ENCODE measurements at places on chromosomes 16 and 17. TPM values are rescaled to one million over a fixed set of nuclear protein-coding genes. Genes with fewer than 3 reads are reported as not detected.
A peak's percentile ranks its signal among the peaks of the same experiment; 100 is the strongest.

DNA sequence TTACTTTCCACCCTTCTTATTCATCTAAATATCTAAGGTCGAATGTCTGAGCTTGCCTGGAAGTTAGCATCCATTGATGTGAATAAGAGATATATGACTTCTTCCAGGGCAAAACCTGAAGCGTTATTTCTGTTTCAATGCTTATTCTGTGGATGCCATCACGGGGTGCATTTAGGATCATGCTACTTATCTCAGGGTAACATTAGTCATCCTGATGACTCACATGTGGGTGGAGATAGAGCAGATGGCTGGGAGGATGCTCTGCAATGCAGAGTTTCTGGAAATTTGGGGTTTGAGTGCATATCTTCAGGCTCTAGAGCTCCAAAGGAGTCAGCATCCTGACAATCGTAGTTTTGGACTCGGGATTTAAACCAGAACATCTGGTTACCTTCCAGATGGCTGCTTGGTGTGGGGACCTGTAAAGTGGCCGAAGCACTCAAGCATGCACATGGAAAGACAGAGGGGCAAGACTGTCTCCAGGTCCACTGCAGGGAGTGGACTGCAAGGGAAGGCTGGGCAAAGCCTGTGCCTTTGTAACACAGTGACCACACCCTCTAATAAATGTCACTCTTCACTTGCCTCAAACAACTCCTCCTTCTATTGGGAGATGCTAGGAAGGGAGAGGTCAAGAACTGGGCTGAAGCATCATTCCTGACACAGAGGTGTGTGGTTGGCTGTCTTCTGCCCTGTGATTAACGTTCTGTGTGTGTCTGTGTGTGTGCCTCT is 175.2 kb upstream of the SALL1 start:
- no peaks in the 10 kb centered on the region for H3K27me3 ChIP-seq
- no peak for DNase-seq
- H3K27ac ChIP-seq = no peak overlapping the region
- H3K4me1 ChIP-seq = no peaks in the 10 kb centered on the region
- no peaks in the 10 kb centered on the region for H3K36me3 ChIP-seq

- no peaks in the 10 kb centered on the region for H3K27me3 ChIP-seq
- no peak for DNase-seq
- H3K27ac ChIP-seq = no peak overlapping the region
- H3K4me3 ChIP-seq = no peak overlapping the region
- no peaks in the 10 kb centered on the region for H3K36me3 ChIP-seq
- H3K4me1 ChIP-seq = no peaks in the 10 kb centered on the region
Observed at GRCh38 chr17:5527601-5528250, 41.4 kb downstream of the MIS12 start.

DNA sequence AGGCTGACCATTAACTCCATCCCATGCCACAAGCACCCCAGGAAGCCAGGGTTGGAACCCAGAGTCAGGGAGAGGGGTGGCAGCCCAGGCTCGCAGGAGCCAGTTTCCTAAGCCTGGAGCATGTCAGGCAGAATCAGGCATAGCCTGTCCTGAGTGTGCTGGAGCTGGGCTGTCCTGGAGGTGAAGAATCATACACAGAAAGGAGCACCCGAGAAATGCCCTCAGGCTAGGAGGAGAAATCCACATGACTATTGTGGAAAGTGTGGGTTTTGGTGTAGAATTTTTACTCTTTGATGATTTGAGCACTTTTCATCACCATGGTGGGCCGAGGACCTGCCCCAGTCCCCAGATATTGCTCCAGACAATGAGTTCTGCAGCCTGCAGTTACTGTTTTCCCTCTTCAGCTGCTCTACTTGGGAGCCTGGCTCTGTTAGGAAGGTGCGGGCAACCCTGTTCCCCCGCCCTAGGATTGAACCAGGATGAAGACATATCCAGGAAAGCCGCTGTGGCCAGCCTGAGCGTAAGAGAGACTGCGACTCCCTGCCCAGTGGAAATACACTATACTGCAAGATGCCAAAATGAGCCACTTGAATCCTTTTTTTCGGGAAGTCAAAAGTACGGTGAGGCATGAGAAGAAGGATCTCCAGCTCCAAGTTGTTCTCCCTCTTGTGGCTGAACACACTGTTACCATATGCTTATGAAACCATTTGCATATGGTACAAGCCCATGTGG is 29.0 kb upstream of the HEATR6 start:
- H3K36me3 ChIP-seq = no peaks in the 10 kb centered on the region
- H3K27me3 ChIP-seq = no peaks in the 10 kb centered on the region
- H3K4me3 ChIP-seq = no peak overlapping the region
- no peak overlapping the region for H3K27ac ChIP-seq
- no peaks in the 10 kb centered on the region for H3K4me1 ChIP-seq

GRCh38 chr17:7281953-7282751 is 634 bp downstream of the SLC2A4 start:
- H3K4me3 ChIP-seq = peak overlapping the region; percentile 25
- H3K27ac ChIP-seq = no peak overlapping the region
- no peaks in the 10 kb centered on the region for H3K36me3 ChIP-seq
- no peaks in the 10 kb centered on the region for H3K27me3 ChIP-seq
- DNase-seq = peak; percentile 71

- no peak overlapping the region for H3K4me3 ChIP-seq
- no peak overlapping the region for H3K27ac ChIP-seq
- no peaks in the 10 kb centered on the region for H3K4me1 ChIP-seq
- DNase-seq = no peak
Observed at GRCh38 chr16:17497648-17498047, 26.9 kb upstream of the XYLT1 start.

GRCh38 chr16:5621826-5622225 is 524.2 kb upstream of the EEF2KMT start:
- H3K27me3 ChIP-seq = peaks cover 2% of the 10 kb centered on the region
- H3K27ac ChIP-seq = no peak overlapping the region
- DNase-seq = no peak
- H3K4me1 ChIP-seq = no peaks in the 10 kb centered on the region
- no peaks in the 10 kb centered on the region for H3K36me3 ChIP-seq
- no peak overlapping the region for H3K4me3 ChIP-seq

GRCh38 chr16:86883583-86884389 is 305.4 kb downstream of the FOXL1 start:
- no peaks in the 10 kb centered on the region for H3K4me1 ChIP-seq
- H3K27ac ChIP-seq = no peak overlapping the region
- no peak overlapping the region for H3K4me3 ChIP-seq
- no peaks in the 10 kb centered on the region for H3K36me3 ChIP-seq
- DNase-seq = no peak
- H3K27me3 ChIP-seq = no peaks in the 10 kb centered on the region

GRCh38 chr17:79340333-79341221 is 266.0 kb downstream of the ENGASE start:
- H3K4me1 ChIP-seq = no peaks in the 10 kb centered on the region
- no peaks in the 10 kb centered on the region for H3K36me3 ChIP-seq
- H3K27ac ChIP-seq = no peak overlapping the region
- peaks cover 4% of the 10 kb centered on the region for H3K27me3 ChIP-seq
- H3K4me3 ChIP-seq = no peak overlapping the region

- no peak overlapping the region for H3K4me3 ChIP-seq
- no peak for DNase-seq
- H3K36me3 ChIP-seq = no peaks in the 10 kb centered on the region
- H3K27me3 ChIP-seq = no peaks in the 10 kb centered on the region
- H3K27ac ChIP-seq = no peak overlapping the region
- H3K4me1 ChIP-seq = no peaks in the 10 kb centered on the region
Observed at GRCh38 chr17:16916557-16916920, 55.4 kb downstream of the TNFRSF13B start.

DNA sequence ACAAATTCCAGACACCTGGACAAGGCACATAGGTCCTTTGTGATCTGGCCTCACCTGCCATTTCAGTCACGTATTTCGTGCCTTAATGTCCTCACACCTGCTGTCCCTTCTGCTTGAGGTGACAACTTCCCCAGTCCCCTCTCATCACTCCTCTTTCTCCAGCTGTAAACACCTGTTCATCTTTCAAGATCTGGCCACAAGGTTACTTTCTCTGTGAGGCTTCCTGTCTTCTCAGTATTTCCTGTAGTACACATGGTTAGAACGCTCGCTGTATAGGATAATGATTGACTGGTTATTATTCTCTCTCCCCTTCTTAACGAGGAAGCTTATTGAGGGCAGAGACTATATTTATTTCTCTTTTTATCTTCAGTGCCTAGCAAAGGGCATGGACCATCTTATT is 74.5 kb upstream of the PMFBP1 start:
- H3K36me3 ChIP-seq = no peaks in the 10 kb centered on the region
- H3K27ac ChIP-seq = no peak overlapping the region
- H3K4me1 ChIP-seq = no peaks in the 10 kb centered on the region
- H3K27me3 ChIP-seq = no peaks in the 10 kb centered on the region
- H3K4me3 ChIP-seq = no peak overlapping the region
- no peak for DNase-seq

- H3K27ac ChIP-seq = no peak overlapping the region
- H3K4me1 ChIP-seq = peaks cover 21% of the 10 kb centered on the region
- H3K4me3 ChIP-seq = no peak overlapping the region
- peaks cover 2% of the 10 kb centered on the region for H3K36me3 ChIP-seq
Observed at GRCh38 chr17:78922816-78923498, 2.2 kb downstream of the TIMP2 start.

- peaks cover 5% of the 10 kb centered on the region for H3K4me1 ChIP-seq
- no peak overlapping the region for H3K27ac ChIP-seq
- no peaks in the 10 kb centered on the region for H3K27me3 ChIP-seq
- H3K36me3 ChIP-seq = no peaks in the 10 kb centered on the region
- DNase-seq = no peak
- H3K4me3 ChIP-seq = no peak overlapping the region
Observed at GRCh38 chr17:65092262-65092661, 35.7 kb upstream of the GNA13 start.

- no peak for DNase-seq
- H3K4me3 ChIP-seq = no peak overlapping the region
- no peaks in the 10 kb centered on the region for H3K4me1 ChIP-seq
- H3K36me3 ChIP-seq = no peaks in the 10 kb centered on the region
- no peaks in the 10 kb centered on the region for H3K27me3 ChIP-seq
Observed at GRCh38 chr16:57531253-57531575, 5.2 kb downstream of the CCDC102A start.

- no peaks in the 10 kb centered on the region for H3K36me3 ChIP-seq
- no peaks in the 10 kb centered on the region for H3K27me3 ChIP-seq
- DNase-seq = no peak
- H3K27ac ChIP-seq = no peak overlapping the region
- H3K4me1 ChIP-seq = no peaks in the 10 kb centered on the region
Observed at GRCh38 chr17:30554839-30555751, 77.9 kb downstream of the GOSR1 start.

GRCh38 chr17:5299383-5299782 is 17.3 kb downstream of the RABEP1 start:
- no peak overlapping the region for H3K27ac ChIP-seq
- H3K4me1 ChIP-seq = no peaks in the 10 kb centered on the region
- H3K27me3 ChIP-seq = no peaks in the 10 kb centered on the region

DNA sequence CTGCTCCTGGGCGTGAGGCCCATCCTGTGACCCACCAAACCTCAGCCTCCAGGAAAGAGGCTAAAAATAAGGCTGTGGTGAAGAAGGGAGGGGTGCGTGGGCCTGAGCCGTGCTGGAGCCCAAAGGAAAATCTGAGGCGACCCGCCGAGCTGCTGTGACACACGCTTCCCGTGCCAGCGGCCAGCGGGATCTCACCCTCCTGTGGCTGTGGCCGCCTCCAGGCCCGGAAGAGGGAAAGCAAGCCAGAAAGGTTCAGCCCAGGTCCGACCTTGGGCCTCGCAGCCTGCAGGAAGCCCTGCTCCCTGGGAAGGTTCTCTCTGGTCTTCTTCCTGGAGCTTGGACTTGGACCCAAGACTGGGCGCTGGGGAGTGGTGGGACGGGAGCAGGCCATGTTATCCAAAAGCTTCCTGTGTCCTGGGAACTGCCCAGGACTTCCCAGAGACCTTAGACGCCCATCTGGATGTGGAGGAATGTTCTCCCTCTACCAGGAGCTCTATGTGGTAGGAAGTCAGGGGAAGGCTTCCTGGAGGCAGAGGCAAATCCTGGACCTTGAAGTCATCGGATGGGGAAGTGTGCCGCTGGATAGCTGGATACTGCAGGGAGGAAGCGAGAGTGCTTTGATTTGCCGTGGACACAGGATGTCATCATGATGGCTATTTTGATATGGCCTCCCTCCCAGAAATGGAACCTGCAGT is 11.4 kb downstream of the SPNS2 start:
- H3K27me3 ChIP-seq = no peaks in the 10 kb centered on the region
- peak overlapping the region; percentile 72 for H3K27ac ChIP-seq
- H3K36me3 ChIP-seq = no peaks in the 10 kb centered on the region
- H3K4me1 ChIP-seq = peaks cover 2% of the 10 kb centered on the region
- H3K4me3 ChIP-seq = no peak overlapping the region
- no peak for DNase-seq

GRCh38 chr17:19979917-19980770 is 2.5 kb upstream of the AKAP10 start:
- DNase-seq = no peak
- H3K4me3 ChIP-seq = no peak overlapping the region
- H3K27ac ChIP-seq = no peak overlapping the region
- H3K4me1 ChIP-seq = peaks cover 19% of the 10 kb centered on the region

GRCh38 chr16:26240807-26241206 is 549.0 kb downstream of the HS3ST4 start:
- no peaks in the 10 kb centered on the region for H3K36me3 ChIP-seq
- H3K4me1 ChIP-seq = no peaks in the 10 kb centered on the region
- no peak overlapping the region for H3K4me3 ChIP-seq
- H3K27me3 ChIP-seq = no peaks in the 10 kb centered on the region
- DNase-seq = no peak

Gene SYCE1L
- polyA plus RNA-seq = 0.69 TPM

Gene AOC2
- 0.50 TPM for polyA plus RNA-seq

Gene USB1
- polyA plus RNA-seq = 23.7 TPM

Gene SEC14L5
- polyA plus RNA-seq = 0.07 TPM

Gene RASL10B
- polyA plus RNA-seq = 1.7 TPM

Gene SDR42E1
- polyA plus RNA-seq = 1.9 TPM

Gene GPR139
- polyA plus RNA-seq = not detected

Gene PMFBP1
- polyA plus RNA-seq = 0.42 TPM
